Adipose tissue (tissue), 3 donors: ENCODE measurements at places on chromosomes 7 and 10. TPM values are rescaled to one million over a fixed set of nuclear protein-coding genes. Genes with fewer than 3 reads are reported as not detected.

The HOXA9 gene
- 2.7 TPM for polyA plus RNA-seq

The RBM20 gene
- 1.6 TPM for polyA plus RNA-seq

The CTBP2 gene
- 18.9 TPM for polyA plus RNA-seq

The SP8 gene
- polyA plus RNA-seq = not detected

The VWA2 gene
- polyA plus RNA-seq = 0.22 TPM

The ADAM12 gene
- 9.2 TPM for polyA plus RNA-seq

The SYT15 gene
- polyA plus RNA-seq = 1.7 TPM

The LAMB1 gene
- polyA plus RNA-seq = 86.0 TPM

The KCND2 gene
- polyA plus RNA-seq = 0.67 TPM

The PVRIG gene
- polyA plus RNA-seq = 0.76 TPM

The EXOSC1 gene
- 25.5 TPM for polyA plus RNA-seq

The OR2A12 gene
- not detected for polyA plus RNA-seq

The GALNT17 gene
- 2.1 TPM for polyA plus RNA-seq

The HOXA7 gene
- polyA plus RNA-seq = 10.8 TPM

The PON3 gene
- 4.4 TPM for polyA plus RNA-seq

The TPK1 gene
- 10.5 TPM for polyA plus RNA-seq

The HUS1 gene
- 12.6 TPM for polyA plus RNA-seq

The ITGA8 gene
- 4.3 TPM for polyA plus RNA-seq

The SLC35G1 gene
- polyA plus RNA-seq = 4.0 TPM

The CLEC2L gene
- polyA plus RNA-seq = not detected

The HOXA3 gene
- polyA plus RNA-seq = 0.86 TPM

The ASB10 gene
- not detected for polyA plus RNA-seq

The SH2D4B gene
- polyA plus RNA-seq = not detected

The CDHR1 gene
- polyA plus RNA-seq = 0.15 TPM

The OPN4 gene
- polyA plus RNA-seq = 0.18 TPM

The PAX4 gene
- not detected for polyA plus RNA-seq

The SPDYE18 gene
- not detected for polyA plus RNA-seq

The PTN gene
- 1.8 TPM for polyA plus RNA-seq

The SUV39H2 gene
- polyA plus RNA-seq = 1.6 TPM

The IL15RA gene
- polyA plus RNA-seq = 23.2 TPM

The GNA12 gene
- polyA plus RNA-seq = 39.9 TPM

The HOXA2 gene
- 1.0 TPM for polyA plus RNA-seq

The AS3MT gene
- 17.0 TPM for polyA plus RNA-seq

The CALHM3 gene
- polyA plus RNA-seq = not detected

The OR2A7 gene
- polyA plus RNA-seq = 2.4 TPM

The LRGUK gene
- polyA plus RNA-seq = 0.07 TPM

The MPP7 gene
- 3.4 TPM for polyA plus RNA-seq

The ANKRD7 gene
- 0.10 TPM for polyA plus RNA-seq

The NPSR1 gene
- not detected for polyA plus RNA-seq

The MRPS24 gene
- 129 TPM for polyA plus RNA-seq

The RBM48 gene
- 7.4 TPM for polyA plus RNA-seq

The NEURL1 gene
- polyA plus RNA-seq = 9.8 TPM

The DDC gene
- 3.4 TPM for polyA plus RNA-seq

The CYP3A4 gene
- 1.3 TPM for polyA plus RNA-seq

The KLF14 gene
- 0.31 TPM for polyA plus RNA-seq

The ZNF25 gene
- polyA plus RNA-seq = 5.4 TPM

The RNF133 gene
- not detected for polyA plus RNA-seq

The DLG5 gene
- polyA plus RNA-seq = 14.1 TPM

The EMX2 gene
- polyA plus RNA-seq = 0.03 TPM

The XRCC2 gene
- polyA plus RNA-seq = 0.09 TPM

The TAS2R5 gene
- 0.56 TPM for polyA plus RNA-seq

The GRM3 gene
- 0.03 TPM for polyA plus RNA-seq

The MOGAT3 gene
- not detected for polyA plus RNA-seq

The ADIRF gene
- polyA plus RNA-seq = 135 TPM

The BTBD16 gene
- polyA plus RNA-seq = 0.34 TPM

The LIPJ gene
- 0.03 TPM for polyA plus RNA-seq

The ANKRD61 gene
- polyA plus RNA-seq = 0.07 TPM

The DNAJC12 gene
- polyA plus RNA-seq = 3.0 TPM

The GHITM gene
- polyA plus RNA-seq = 190 TPM

The FOXI2 gene
- polyA plus RNA-seq = not detected
